ENCODE measurements at places on chromosomes 16 and 17.

GRCh38 chr17:2947588-2947950 is 115.8 kb downstream of the OR1D5 start:
- DNase-seq, result no peak

DNA sequence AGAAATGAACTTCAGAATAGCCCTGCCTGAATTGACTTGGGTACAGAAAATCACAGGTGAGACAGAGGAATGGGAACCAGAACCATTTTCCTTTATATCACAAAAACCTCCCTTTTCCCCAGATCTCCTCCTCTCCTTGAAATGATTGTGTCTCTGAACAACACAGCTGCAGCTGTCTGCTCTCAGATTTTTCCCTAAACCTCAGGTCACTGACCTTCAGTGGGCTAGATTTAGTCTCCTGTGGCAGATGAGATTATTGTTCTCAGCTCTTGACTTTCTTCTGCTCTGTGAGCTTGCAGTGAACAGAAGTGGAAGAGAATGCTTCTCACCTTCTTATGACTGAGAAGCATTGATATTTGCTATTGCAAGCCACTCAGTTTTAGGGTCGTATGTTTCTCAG is 92.3 kb upstream of the FAM20A start:
- DNase-seq, result no peak

DNA sequence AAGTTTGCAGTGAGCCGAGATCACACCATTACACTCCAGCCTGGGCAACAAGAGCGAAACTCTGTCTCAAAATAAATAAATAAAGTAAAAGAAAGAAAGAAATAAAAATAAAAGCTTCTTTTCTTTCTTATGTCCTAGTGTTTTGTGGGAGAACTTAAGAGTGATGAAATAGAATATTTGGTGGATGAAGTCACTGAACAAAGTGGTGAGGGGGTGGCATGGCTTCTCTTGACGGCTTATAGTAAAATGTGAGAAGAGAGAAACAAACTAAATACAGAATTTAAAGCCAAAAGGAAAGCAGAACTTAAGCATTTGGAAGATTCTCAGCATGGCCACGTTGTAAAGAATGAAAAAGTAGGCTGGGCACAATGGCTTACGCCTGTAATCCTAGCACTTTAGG is 15.3 kb downstream of the SGF29 start:
- no peak for DNase-seq

DNA sequence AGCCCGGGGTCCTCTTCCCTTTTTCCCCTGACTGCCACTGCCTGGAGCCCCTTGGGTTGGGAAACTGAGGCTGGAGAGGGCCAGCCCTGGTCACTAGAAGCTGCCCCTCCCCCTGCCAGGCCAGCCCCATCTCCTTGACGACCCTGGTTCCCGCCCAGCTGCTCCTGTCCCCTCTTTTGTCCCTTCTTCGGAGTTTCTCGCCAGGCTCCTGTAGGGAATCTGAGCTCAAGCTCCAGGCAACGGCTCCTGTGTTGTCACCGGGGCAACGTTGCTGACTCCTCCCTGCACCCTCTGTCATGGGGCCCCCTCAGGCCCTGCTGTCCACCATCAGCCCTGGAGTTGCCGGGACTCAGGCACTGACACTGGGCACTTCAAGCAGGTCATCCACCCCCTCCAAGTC is 5.7 kb downstream of the LLGL1 start:
- no peak for DNase-seq

DNA sequence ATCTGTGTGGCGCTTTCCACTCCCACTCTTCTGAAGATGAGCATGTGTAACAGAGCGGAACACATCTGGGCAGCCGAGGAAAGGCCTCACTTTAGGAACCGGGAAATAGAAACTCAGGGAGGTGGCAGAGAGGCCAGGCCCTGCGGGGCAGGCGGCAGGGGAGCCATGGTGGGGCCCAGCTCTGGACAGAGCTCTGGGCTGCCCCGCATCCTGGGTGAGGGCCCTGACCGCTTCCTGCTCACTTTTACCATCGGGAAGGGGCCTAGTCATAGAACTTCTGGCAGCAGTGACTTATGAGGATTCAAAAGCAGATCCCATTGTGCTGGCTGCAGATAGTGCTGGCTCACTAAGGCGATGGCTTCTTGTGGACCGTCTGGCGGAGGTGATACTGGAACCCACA is 22.6 kb downstream of the COX4I1 start:
- no peak for DNase-seq

DNA sequence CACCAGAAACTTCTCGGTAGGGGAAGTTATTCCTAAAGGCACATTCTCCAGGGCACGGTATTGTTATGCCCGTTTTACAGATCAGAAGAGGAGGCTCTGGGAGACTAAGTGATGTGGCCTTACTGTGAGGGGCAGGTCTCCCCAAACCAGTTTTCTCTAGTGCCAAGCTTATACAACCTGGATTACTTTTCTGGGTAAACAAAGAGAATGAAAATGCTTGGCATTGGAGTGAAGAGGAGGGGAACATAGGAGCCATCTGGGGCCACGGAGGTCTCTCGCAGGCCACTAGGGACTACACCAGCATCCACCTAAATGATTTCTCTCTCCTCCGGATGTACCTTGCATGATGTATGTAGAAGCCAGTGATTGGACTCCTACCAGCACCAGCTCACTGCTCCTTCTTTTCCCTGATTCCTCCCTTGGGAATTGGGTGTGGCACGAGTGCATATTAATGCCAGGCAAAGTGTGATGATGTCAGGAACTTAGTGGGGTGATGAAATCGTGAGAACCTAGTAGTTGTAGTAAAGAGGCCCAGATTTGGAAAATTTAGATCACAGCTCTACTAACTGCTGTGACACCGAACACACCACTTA is 674 bp downstream of the TOM1L1 start:
- DNase-seq, result no peak

GRCh38 chr17:17258998-17259397 is 22.0 kb upstream of the FLCN start:
- no peak for DNase-seq

- no peak for DNase-seq
These were observed 11.1 kb downstream of the BAHCC1 start for GRCh38 chr17:81406117-81406953.

GRCh38 chr17:74340470-74341023 is 14.5 kb downstream of the KIF19 start:
- DNase-seq, result no peak

DNA sequence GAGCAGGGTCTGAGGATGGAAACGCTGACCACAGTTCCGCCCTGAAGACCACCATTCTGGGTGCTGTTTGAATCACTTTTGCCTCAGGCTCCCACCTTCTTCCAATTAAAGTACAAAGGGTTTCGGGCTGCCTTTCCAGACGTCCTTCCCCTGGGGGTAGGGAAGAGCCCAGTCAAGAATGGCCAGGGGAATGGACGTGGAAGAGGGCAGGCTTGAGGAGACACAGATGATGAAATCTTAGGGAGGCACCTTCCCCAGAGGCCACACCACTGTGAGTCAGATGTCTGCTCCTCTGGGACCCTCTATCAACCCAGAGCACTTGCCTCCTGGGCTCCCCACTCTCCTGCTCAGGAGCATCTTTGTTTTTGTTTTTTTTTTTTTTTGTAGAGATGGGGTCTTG is 27.5 kb upstream of the MTSS2 start:
- no peak for DNase-seq

- no peak for DNase-seq
These were observed 56.6 kb downstream of the ENGASE start for GRCh38 chr17:79131274-79131635.

DNA sequence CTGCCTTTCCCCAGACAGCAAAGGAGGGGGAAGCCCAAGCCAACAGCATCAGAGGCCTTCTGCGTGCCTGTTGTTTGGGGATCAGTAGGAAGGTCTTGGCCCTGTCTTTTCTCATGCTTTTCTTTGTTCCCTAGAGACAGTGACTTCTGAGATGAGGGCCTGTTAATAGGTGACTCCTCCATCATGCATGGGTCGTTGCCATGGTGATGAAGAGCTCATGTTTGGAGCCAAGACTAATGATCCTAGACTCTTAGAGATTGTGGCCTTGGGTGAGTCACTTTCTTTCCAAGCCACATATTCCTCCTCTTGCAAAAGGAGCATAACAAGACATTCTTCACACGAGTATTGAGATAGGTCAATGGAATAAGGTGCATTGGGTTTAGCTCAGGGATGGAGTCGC is 201.1 kb upstream of the ASIC2 start:
- no peak for DNase-seq

Measured in activated CD4-positive, alpha-beta T cell treated with anti-CD3 and anti-CD28 coated beads, Interleukin-2, amount 50 U/mL, for 16 hours (primary cell).